ENCODE measurements at places on chromosomes 1 and 21.

- no peak for ATAC-seq
Measured at GRCh38 chr1:5009376-5010065, 355.1 kb downstream of the AJAP1 start.

DNA sequence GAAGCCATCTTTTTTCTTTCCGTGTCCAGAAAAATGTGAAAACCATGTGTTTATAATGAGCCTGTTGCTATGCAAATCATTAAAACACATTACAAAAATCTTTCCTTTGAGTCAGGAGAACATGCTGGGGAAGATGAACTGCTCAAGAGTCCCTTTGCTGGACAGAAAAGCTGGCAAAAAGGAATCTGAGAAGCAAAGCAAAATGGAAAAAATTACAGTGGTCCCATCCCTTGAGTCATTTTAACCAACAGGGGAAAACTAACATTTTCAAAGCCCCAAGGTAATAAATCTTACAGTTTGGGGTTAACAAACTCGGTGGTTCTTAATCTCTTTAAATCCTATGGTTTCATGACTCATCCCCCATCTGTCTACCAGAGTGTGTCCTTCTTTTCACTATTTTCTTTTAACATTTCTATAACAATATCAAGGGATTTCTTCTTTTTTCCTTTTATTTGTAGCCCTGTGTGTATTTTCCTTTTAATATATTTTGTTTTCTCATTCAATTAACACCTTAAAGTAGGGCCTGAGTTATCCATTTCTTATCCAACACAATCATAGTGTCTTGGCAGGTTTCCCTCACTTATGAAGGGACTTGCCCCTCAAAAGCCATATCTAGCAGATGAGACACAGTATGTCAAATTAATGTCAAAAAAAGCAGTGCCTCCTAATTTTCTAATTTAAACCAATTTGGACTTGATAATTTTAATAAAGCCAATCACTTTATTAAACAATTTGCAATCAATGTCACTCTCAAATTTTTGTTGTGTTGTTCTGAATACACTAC is 105.4 kb downstream of the PTPN14 start:
- peak; percentile 63 for ATAC-seq

DNA sequence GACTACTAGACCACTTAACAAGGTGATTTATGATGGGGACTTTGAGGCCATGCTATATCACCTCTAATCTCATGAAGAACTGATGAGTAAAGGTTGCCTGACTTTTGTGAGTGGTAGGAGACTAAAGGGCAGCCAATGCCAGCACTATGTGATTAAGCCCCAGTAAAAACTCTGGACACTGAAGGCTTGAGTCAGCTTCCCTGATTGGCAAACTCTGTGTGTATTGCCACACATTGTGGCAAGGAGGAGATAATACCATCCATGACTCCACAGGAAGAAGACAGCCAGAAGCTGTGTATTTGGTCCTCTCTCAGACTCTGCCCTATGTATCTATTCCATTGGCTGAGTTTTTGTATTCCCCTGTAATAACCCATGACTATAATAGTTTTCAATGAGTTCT is 413.3 kb upstream of the ZRANB2 start:
- ATAC-seq = no peak

DNA sequence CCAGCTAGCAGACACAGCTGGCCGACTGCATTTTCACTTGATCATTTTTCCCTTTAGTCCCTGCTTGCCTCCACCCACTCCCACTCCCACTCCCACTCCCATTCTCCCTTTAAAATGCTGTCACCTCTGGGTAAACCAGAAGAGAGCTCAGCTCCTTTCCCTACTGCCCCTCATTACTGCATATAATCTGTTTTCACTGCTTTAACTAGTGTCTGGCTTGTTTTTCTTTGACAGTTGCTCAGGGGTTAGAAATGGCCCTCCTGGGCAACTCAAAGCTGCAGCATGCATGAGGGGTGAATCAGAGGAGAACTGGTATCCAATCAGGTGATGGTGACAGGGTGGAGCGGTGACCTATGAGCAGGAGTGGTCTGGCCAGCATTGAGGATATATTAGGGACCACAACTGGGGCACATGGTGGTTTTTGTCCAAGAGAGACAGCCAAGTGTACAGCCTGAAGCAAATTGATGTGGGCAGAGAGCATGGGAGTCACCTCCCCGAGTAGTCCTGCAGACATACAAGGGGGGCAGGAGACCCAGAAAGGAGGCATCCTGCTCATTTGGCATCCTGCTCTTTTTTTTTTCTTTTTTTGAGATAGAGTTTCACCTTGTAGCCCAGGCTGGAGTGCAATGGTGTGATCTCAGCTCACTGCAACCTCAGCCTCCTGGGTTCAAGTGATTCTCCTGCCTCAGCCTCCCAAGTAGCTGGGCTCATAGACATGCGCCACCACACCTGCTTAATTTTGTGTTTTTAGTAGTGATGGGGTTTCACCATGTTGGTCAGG is 42.6 kb upstream of the SRSF10 start:
- peak; percentile 17 for ATAC-seq

DNA sequence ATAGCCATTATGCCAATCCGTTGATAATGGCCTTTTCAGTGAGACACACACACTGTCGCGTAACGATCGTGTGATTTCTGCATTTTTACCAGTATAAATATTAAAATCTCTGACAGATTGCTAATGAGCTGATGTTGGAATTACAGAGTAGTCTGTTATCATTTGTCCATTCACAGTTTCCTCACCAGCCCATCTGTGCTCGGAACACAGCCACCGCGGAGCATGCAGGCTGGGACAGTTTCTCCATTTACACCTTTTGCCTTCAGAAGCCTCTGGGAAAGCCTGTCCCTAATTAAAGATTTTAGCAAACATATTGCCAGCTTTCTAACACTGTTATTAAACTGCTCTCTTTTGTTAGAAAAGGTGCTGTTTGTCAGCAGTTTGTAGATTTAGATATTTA is 82.2 kb upstream of the BARHL2 start:
- ATAC-seq = no peak

DNA sequence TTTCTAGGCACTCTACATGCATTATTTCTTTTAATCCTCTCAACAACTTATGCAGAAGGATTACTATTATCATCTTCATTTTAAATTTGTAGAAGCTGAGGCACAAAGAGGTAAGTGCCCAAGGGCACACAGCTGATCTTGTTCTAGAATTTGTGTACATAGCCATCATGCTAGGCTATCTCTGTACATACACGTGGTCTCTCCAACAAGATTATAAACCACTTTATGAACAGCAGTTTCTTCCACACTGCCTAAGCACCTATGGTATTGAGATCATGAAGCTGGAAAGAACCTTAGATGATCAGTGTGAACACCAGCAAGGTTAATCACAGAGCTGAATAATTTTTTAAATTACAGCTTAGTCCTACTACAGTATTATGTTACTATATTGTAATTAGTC is 28.9 kb downstream of the UCHL5 start:
- no peak for ATAC-seq

- peak; percentile 53 for ATAC-seq
Measured at GRCh38 chr1:40818264-40818961, 34.8 kb downstream of the KCNQ4 start.

GRCh38 chr1:88462096-88462487 is 222.0 kb upstream of the PKN2 start:
- ATAC-seq = no peak

All from motor neuron (in vitro differentiated cells).